ENCODE measurements at places on chromosomes 2 and 18.

DNA sequence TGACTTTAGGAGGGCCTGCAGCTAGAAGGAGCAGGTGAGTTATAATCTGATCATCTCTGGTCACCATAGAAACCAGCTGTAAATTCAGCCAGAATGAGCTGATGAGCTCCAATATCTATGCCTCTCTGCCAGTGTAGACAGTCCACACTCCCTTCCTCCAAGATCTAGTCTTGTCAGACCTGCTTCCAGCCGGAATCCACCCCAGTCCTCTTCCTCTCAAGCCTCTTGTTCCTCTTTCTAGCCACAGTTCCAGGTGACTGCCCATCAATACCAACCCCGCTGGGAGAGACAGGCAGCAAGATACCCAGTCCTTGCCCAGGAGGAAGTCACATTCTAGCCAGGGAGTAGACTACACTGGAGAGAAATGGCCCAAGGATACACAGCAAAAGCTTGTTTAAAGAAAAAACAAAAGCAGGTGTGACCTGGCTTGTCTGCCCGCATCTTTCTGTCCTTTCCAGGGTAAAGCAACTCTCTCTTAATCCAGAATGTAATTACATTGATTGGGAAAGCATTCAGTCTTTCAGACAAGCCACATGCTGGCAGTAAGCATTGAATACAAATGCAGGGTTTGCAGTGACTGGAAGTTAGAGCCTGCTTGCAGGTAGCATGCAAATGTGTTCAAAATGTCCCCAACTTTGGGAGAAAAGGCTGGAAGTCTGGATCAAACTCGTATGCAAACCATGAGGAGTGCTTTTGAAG is 9.0 kb upstream of the SLC35F6 start:
- H3K36me3 ChIP-seq = no peaks in the 10 kb centered on the region
- H3K27me3 ChIP-seq = no peaks in the 10 kb centered on the region
- no peak overlapping the region for H3K4me3 ChIP-seq
- no peak for DNase-seq

- H3K36me3 ChIP-seq = no peaks in the 10 kb centered on the region
- peaks cover 17% of the 10 kb centered on the region for H3K27me3 ChIP-seq
- DNase-seq = no peak
- no peak overlapping the region for H3K27ac ChIP-seq
Observed at GRCh38 chr2:100383306-100383705, 34.2 kb downstream of the CHST10 start.

GRCh38 chr2:56008661-56009431 is 85.3 kb upstream of the EFEMP1 start:
- H3K27me3 ChIP-seq = no peaks in the 10 kb centered on the region
- no peaks in the 10 kb centered on the region for H3K36me3 ChIP-seq
- H3K4me3 ChIP-seq = no peak overlapping the region
- H3K4me1 ChIP-seq = no peaks in the 10 kb centered on the region

GRCh38 chr18:6606411-6607085 is 123.0 kb upstream of the ARHGAP28 start:
- H3K4me3 ChIP-seq = no peak overlapping the region
- DNase-seq = no peak
- H3K27me3 ChIP-seq = no peaks in the 10 kb centered on the region
- no peaks in the 10 kb centered on the region for H3K4me1 ChIP-seq

DNA sequence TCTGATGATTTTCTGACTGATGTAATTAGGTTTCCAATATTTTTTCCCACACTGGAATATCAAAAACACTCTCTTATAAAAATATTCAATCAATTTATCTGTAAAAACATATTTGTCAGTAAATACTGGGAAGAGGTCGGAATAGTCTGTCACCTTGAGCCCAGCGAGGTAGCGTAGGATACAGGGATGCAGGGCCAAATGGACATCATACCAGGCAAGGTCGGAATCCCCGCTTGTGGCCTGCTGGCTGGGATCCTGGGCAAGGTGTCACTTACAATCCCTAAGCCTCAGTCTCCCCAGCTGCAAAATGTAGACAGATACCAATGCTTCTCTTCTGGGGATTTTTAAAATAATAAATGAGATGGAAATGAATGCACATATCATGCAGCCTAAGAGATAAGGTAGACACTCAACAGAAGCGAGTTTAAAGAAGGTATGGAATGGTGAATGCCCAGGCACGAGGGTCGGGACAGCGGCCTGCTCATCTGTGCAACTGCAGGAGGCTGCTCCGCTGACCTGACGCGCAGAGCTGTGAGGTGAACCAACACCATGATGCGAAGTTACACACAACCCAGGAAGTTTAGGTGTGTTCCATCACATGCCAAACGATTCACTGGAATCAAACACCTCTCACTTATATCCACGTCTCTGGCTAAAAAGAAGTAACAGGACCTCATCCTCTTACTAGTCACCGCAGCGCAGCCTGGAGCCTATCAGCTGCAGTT is 98.2 kb downstream of the EIPR1 start:
- DNase-seq = no peak
- no peaks in the 10 kb centered on the region for H3K27me3 ChIP-seq
- peaks cover 7% of the 10 kb centered on the region for H3K4me1 ChIP-seq
- no peak overlapping the region for H3K4me3 ChIP-seq
- peaks cover 34% of the 10 kb centered on the region for H3K36me3 ChIP-seq
- peak overlapping the region; percentile 76 for H3K27ac ChIP-seq

Data from activated T-helper 2 cell treated with anti-CD3 and anti-CD28 coated beads, Interferon-gamma antibody, Interleukin-2, Interleukin-4, amounts not matched to agents 10 μg/mL and 5 μg/mL and 100 μg/mL, durations not matched to agents 14 hours and 24 hours and 36 hours (primary cell).